ENCODE measurements at places on chromosomes 4 and X.

- DNase-seq: no peak
Observed at GRCh38 chrX:136528645-136529315, 3.2 kb upstream of the VGLL1 start.

- peak; percentile 10 for DNase-seq
Observed at GRCh38 chr4:22500831-22501714, 14.8 kb downstream of the ADGRA3 start.

DNA sequence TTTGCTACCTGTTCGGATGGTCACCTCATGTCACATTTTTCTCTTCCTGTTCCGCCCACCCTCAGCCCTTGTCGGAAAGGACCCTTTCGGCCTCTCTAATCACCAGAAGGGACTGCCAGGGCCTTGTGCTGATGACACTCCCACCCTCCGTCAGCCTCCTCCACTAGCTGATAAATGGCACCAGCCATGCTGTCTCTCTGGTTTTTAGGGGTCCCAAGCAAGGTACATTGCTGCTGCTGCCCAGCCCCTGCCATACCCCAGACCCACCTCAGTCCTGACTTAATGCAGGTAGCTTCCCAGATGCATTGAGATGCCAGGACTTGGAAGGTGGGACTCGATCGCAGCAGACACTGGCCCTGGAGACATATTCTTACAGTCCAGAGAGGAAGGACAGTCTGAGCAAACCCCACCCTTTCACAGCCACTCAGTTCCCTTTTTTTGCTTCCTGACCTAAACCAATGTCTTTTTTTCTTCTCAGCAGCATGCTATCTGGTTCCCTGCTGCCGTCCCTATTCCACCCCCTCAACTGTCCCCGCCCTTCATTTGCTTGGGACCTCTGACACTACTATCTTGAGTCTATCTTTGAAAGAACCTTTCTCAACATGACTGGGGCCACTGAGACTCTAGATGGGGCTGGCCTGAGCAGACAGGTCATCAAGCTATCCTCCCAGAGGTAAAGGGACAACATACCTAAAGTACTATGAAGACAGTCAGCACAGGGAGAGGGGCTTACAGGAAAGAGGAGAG is at the start of gene BTK:
BTK (minus strand) TSS at position 397 of the 747 bp plus-strand sequence. CDS start 10,907 bp downstream, outside the sequence.
- DNase-seq: no peak

- no peak for DNase-seq
Observed at GRCh38 chrX:95760356-95760755, 924.3 kb upstream of the DIAPH2 start.

DNA sequence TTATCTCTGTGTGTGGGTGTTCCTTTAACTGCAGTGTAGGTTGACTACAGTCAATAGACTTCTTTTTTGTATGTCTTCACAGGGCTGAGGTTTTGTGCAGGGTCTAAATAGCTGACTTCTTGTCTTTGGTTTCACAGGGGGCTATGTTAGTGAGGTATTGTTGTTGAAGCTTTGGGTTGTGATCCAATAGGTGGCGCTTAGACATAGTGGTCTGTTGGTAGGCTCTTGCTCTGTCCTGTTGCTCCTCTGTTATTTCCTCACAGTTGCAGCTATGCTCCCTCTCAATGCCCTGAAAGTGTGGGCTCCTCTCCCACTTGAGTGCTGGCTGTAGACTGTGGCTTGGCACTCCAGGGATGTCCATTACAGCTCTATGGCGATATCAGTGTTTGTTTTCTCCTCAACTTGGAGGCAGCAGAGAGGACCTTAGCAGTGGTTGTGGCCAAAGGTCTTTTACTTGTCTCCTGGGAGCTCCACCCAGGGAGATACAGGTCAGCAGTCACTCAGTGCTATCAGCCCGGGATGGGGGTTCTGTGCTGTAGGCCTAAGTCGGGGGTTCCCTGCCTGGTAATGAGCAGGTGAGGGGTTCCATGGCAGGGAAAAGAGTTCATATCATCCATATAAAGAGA is 14.0 kb downstream of the POF1B start:
- DNase-seq: no peak

- DNase-seq: no peak
Observed at GRCh38 chrX:24316111-24316510, 2.2 kb upstream of the SUPT20HL2 start.

GRCh38 chr4:2275546-2276251 is 13.8 kb upstream of the MXD4 start:
- DNase-seq: no peak

- no peak for DNase-seq
Observed at GRCh38 chr4:54173281-54173912, 55.7 kb upstream of the PDGFRA start.

DNA sequence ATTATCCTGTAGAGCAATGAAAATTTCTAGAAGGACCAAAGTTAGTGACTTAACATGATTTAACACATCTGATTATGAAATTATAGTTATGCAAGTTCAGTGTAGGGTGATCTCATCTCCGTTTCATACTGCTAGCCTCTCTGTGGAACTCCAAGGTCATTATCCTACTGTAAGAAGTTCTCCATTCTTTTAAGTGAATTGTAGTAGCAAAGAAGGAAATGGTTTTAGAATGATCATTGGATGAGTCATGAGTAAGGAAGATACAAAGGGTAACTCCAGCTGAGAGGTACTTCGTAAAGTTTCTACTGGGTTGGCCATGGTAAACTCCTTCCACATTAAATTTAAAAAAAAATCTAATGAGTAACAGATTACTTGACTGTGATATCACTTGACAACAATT is 215.0 kb upstream of the GIMD1 start:
- DNase-seq: no peak

DNA sequence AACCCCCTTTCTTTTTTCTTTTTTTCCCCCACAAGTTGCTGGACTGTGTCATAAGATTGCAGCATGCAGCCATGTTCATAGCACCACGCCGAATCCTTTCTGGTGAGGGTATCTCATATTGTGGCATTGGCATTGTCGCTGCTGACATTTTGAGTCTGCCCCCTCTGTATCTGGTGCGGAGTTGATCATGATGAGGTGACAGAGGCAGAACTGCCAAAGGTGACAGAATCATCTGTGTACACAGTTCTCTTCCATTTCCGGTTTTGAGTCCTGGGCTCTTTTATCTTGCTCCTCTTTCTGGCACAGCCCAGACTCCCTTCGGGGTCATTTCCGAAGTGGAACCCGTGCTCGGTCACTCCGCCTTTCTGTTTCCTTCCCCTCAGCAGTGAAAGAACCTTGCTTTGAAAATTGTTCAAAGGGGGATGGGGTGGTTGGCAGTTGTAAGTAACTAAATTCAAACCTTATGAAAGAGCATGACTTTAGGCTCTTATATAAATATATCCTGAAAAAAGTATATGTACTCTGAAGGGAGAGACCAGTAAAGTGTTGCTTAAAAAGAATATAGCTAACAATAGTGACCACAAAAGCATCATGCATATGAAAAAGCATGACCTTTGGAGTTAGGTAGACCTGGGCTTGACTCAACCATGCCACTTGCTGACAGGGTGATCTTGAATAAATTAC is 55.0 kb upstream of the BMP2K start:
- DNase-seq: peak; percentile 3

All from stimulated activated CD4-positive, alpha-beta T cell treated with anti-CD3 and anti-CD28 coated beads, Interleukin-12 subunit alpha, Interleukin-12 subunit beta, amount 100 ng/mL, for 24 hours (primary cell).